Lower lobe of right lung (tissue), 2 donors: ENCODE measurements at places on chromosomes 1 and 21. TPM values are rescaled to one million over a fixed set of nuclear protein-coding genes. Genes with fewer than 3 reads are reported as not detected.

- H3K27me3 ChIP-seq: no peaks in the 10 kb centered on the region
- H3K4me1 ChIP-seq: peaks cover 7% of the 10 kb centered on the region
- H3K36me3 ChIP-seq: no peaks in the 10 kb centered on the region
These were observed 242.4 kb upstream of the TMEM51 start for GRCh38 chr1:14910984-14911721.

GRCh38 chr1:204834336-204834735, 36.3 kb upstream of the NFASC start:
- H3K36me3 ChIP-seq: no peaks in the 10 kb centered on the region
- no peak for DNase-seq
- H3K4me3 ChIP-seq: no peak overlapping the region

DNA sequence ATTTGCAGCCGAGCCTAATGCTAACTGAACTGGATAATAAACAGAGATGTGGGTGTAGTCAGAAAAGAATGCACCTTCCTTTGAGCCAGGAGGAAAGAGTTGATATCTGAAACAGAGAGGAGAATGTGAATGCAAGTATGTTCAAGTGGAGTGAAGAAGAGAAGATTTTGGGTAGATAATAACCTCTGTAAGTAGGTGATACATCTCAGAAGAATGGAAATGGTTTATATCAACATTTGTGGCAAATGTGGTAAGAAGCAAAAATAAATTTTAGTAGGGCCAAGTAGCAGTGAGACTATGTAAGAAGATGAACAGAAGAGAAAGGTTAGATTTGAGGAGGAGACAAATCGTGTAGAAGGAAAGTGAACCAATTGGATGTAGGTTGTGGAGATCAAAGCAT, 1.7 kb upstream of the DNTTIP2 start:
- no peak for DNase-seq
- H3K36me3 ChIP-seq: peaks cover 19% of the 10 kb centered on the region
- H3K4me3 ChIP-seq: no peak overlapping the region
- H3K27ac ChIP-seq: no peak overlapping the region
- H3K27me3 ChIP-seq: no peaks in the 10 kb centered on the region
- peaks cover 30% of the 10 kb centered on the region for H3K4me1 ChIP-seq

DNA sequence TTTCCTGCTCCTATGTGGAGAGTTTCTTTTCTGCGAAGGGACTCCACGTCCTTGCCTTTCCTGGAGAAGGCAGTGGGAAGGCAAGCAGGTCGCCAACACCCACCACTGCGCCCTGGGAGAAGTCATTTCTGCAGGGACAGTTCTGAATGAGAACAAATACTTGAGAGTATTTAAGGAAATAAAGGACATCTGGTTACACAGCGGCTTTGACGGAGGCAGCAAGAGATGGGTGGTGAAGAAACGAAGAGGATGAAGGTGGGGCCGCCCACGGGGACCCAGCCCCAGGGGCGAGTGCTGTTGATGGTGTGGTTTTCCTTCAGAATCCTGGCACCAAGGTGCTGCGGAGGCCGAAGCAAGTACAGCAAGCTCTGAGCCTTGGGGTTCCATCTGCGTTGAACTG, 75.5 kb downstream of the PSMG1 start:
- DNase-seq: no peak
- no peaks in the 10 kb centered on the region for H3K36me3 ChIP-seq
- peaks cover 15% of the 10 kb centered on the region for H3K4me1 ChIP-seq
- no peaks in the 10 kb centered on the region for H3K27me3 ChIP-seq
- no peak overlapping the region for H3K4me3 ChIP-seq
- no peak overlapping the region for H3K27ac ChIP-seq

IBA57 gene
- total RNA-seq: 10.7 TPM

OLFML2B gene
- 19.1 TPM for total RNA-seq
